ENCODE measurements at places on chromosomes 3 and 15.

DNA sequence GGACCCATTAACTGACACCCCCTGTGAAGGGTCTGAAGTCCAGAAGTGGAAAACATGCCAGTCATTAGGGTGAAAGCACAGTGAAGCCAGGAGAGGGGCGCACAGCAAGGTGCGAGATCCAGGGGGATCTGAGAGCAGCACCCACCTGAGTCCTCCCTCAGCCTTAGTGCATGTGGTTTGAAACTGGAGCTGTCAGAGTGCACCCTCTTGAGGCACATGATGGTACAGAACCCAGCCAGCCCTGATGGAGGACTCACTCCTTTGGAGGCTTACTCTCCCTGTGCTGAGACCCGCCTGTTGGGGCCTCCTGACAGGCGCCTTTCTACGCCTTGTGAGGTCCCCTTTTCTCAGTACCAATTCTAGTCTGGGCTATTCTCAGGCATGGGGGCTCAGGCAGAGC lies 77.8 kb downstream of the IL20RB start:
- DNase-seq = no peak

- no peak for DNase-seq
Observed at GRCh38 chr3:139517321-139518065, 22.0 kb downstream of the RBP1 start.

DNA sequence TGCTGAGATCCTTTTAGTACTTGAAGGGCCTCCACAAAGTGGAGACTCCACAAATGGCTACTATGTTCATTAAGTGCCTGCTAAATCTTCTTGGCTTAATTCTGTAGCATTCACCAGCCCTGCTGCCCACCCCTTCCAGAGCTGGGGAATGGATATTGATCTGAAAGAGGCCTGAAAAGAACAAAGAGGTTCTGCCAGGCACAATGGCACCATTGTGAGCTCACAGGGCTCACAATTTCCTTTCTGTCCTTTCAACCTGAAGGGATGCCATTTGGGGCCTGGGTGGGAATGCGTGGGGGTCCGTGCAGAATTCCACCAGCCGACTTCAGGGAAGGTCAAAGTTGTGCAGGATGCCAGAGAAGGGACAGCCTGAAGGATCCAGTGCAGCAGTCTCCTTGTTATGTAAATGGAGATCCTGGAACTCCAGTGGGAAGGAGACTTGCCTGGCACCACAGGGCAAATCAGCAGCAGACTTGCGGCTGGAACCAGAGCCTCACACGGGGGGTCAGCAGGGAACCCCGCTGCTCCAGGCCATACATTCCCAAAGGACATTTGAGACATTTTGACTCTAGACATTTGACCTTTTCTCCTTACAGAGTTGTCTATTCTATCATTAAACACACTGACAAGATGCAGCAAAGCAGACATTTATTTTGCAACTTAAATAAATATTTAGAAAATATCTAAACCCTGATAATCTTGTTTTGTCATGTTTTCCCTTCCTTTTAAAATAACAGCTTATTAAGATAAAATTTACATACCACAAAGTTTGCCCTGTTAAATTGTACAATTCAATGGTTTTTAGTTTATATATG lies 21.5 kb upstream of the MORF4L1 start:
- DNase-seq = no peak

- no peak for DNase-seq
Observed at GRCh38 chr15:66993874-66994696, 71.3 kb upstream of the SMAD3 start.

- DNase-seq = no peak
Observed at GRCh38 chr3:152398495-152398894, 129.8 kb downstream of the MBNL1 start.

- no peak for DNase-seq
Observed at GRCh38 chr3:110736332-110736731, 335.3 kb upstream of the NECTIN3 start.

DNA sequence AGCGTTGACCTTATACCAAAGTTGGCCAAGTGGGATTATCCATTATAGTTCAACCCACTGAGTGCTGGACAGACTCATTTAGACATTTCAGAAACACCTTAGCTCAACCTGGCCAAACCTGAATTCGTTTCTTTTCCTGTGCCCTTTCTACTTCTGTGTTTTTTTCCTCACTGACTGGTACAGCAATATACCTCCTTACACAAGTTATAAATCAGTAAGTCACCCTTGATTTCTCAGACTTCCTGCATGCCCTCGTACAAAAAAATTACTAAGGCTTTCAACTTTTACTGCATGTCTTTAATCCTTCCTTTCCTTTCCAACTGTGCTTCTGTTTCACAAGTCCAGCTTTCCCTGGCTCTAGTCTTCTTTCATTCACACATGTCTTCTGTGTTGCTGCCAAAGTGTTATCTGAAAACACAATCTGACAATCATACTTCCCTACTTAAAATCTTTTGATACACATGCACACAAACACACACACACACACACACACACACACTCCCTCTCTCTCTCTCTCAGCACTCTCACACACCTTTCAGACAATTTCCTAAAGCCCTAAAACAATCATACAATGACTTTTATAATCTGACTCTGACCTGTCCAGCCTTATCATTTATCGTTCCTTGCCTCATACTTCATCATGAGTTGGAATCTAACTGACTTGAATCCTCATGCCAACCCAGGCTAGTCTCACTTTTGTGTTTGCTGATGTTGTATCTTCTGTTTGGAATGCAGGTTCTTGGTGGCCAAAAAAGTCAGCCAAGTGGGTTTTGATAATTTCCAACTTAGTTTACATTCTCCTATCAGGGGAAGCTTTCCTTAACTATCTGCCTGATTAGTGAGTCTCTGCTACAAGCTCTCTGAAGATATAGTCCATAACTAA lies 436.4 kb downstream of the NAALADL2 start:
- DNase-seq = no peak

GRCh38 chr3:105930733-105931132 lies 61.9 kb upstream of the CBLB start:
- DNase-seq = no peak

GRCh38 chr15:48582452-48583247 lies 62.9 kb downstream of the FBN1 start:
- DNase-seq = no peak

GRCh38 chr15:54206586-54207321 lies 228.5 kb downstream of the UNC13C start:
- DNase-seq = no peak

DNA sequence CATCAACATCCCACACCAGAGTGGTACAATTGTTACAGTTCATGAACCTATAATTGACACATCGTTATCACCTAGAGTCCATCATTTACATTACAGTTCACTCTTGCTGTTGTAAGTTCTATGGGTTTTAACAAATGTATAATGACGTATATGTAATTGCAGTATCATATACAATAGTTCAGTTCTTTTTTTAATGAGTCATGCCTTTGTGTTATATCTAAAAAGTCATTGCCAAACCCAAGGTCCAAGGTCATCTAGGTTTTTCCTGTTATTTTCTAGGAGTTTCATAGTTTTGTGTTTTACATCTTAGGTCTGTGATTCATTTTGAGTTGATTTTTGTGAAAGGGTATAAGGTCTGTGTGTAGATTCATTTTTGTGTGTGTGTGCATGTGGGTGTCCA lies 160.9 kb upstream of the GALNT15 start:
- no peak for DNase-seq

- no peak for DNase-seq
Observed at GRCh38 chr3:133881939-133882825, 13.5 kb downstream of the RAB6B start.

GRCh38 chr15:35499723-35500122 lies 46.2 kb downstream of the DPH6 start:
- DNase-seq = no peak

DNA sequence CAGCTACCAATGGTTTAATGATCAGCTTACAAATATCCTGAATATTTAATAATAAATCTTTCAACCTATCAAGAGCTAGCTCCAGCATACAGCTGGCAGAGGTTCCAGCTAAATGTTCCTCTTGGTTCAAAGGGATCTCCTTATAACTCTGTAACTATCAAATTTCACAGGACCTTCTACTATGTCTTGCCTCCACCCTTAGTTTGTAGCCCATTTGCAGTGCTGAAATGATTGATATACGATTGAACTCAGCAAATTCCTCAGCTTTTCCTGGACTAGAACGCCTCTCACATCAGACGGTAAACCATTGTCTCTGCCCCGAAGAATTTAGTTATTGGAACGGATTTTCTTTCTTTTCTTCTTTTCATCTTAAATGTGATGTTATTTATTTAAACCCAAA lies 41.5 kb downstream of the CD200R1L start:
- DNase-seq = no peak

- peak; percentile 4 for DNase-seq
Observed at GRCh38 chr3:178084938-178085816, 451.1 kb upstream of the KCNMB2 start.

Measured in stimulated activated CD4-positive, alpha-beta T cell treated with anti-CD3 and anti-CD28 coated beads, Interleukin-15, amount 100 ng/mL, for 48 hours (primary cell).